A549 treated with ZK216348 at 1 μM for 4 hours (cell line): ENCODE measurements at places on chromosomes 3 and 15. TPM values are rescaled to one million over a fixed set of nuclear protein-coding genes. Genes with fewer than 3 reads are reported as not detected.

C3orf20 gene
- total RNA-seq, result not detected in 5 replicates

CHST13 gene
- 0.41 to 1.3 TPM (median 1.1 TPM) in 5 replicates for total RNA-seq

SERPINI1 gene
- total RNA-seq, result 2.1 to 3.5 TPM (median 3.1 TPM) in 5 replicates

CSTA gene
- 0.71 to 1.5 TPM (median 0.88 TPM) in 5 replicates for total RNA-seq

SPTSSB gene
- total RNA-seq, result not detected in 5 replicates
